H9 (cell line): ENCODE measurements at places on chromosomes 7 and 10.

DNA sequence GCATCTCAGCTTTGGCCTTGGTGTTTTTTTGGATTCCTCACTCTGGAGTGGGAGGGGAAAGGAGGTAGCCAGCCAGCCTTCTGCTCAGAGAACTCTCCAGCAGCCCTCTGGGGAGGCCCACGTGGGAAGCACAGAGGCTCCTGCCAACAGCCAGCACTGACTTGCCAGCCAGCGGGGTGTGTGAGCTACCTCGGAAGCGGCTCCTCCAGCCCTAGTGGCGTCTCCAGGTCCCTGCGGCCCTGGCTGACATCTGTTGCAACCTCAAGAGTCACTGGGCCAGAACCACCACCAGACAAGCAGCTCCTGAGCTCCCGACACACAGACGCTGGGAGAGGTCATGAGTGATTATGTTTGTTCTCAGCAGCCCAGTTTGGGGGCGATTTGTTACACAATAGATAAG, 180.2 kb upstream of the FZD8 start:
- DNase-seq = peak; percentile 84

GRCh38 chr7:35253460-35253709, 515 bp downstream of the TBX20 start:
- peak; percentile 42 for DNase-seq

DNA sequence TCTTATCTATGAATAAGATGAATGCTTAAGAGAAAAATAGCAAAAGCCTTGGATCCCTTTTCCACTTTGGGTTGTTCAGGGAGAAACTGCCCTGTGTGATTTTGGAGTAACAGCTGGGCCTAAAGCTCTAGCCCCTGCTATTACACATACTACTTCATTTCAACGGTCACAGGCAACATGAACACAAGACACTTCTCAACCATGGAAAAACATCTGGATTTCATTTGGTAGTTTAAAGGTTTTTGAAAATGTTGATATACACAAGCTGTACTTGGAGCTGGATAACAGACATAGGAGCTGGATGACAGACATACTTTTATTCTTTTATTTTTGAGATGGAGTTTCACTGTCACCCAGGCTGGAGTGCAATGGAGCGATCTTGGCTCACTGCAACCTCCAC, 2.7 kb upstream of the CHUK start:
- no peak for DNase-seq

GRCh38 chr10:31345886-31346285, 26.9 kb downstream of the ZEB1 start:
- no peak for DNase-seq

DNA sequence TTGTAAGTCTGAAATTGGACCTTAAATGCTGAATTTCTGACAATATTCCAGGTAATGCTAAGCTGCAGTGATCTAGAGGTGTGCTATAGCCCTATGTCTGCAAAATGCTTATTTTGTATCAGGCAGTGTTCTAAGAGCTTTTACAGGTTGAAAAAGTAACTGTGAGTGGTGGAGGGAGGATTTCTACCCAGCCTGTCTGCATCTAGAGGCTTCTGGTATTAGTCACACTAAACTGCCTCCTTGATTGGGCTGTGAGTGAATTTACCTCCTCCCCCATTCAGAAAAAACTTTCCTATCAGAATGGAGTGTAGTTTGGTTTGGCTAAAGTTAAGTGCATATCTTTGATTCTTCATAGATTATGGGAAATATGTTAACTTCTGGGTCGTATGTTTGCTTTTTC, 56.8 kb downstream of the BBS9 start:
- peak; percentile 34 for DNase-seq

DNA sequence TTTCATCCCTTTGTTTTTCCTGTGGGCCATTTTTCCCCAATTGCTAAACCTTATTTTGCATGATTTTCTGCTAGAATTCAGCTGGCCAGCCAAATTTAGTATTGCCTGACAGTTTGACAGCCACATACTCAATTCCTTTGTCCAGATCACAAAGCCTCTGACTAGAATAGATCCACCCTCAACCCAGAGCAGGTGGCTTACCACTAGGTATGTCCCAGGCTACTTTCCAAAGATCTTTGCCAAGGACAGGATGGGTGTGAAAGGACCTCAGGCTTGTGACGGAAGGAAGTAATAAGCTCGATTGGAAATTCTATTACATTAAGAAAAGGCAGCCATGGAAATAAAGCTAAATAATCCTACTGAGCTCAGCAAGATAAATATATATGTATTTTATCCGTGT, 50.6 kb upstream of the AGK start:
- DNase-seq = no peak

DNA sequence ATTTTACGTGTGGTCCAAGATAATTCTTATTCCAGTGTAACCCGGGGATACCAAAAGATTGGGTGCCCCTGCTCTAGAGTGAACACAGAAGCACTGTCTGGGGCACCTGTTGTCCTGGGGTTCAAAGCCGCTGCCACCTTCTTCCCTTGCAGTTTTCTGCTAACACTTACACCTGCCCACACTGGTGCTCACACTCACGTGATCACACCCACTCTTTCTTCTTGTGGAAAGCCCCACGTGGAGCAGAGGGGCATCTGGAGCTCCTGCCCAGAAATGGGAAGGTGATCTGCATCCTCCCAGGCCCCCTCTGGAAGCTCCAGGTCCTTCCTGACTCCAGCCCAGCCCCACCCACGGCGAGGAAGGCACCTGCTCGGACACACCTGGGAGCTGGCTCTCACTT, 42.9 kb downstream of the PTPRN2 start:
- no peak for DNase-seq

- DNase-seq = no peak
Observed at GRCh38 chr10:106078895-106079576, 1085.5 kb downstream of the SORCS1 start.

DNA sequence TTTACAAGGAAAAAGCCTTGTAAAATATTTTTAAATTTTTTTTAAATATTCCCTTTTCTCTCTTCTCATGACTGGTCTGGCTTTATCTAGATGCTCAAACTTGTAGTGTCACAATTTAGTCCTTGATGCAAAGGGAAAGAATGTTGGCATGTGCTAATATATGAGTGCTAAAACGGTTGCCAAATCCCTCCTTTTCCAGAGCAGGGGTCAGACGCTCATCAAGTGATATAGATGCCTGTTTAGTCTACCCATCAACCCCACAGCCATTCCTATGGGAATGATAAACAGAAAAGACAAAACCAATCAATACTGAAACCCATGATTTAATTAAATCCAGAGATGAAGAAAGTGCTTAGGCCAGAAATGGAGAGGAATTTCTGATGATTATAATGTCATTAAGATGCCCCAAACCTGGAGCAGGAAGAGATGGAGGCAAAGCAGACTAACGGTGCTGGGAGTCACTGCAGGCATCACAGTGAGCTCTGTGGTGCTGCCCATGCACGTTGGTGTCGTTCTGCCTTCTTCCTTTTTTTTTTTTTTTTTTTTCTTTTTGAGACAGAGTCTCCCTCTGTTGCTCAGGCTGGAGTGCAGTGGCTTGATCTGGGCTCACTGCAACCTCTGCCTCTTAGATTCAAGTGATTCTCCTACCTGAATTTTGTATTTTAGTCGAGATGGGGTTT, 210.1 kb upstream of the STK17A start:
- DNase-seq = no peak

DNA sequence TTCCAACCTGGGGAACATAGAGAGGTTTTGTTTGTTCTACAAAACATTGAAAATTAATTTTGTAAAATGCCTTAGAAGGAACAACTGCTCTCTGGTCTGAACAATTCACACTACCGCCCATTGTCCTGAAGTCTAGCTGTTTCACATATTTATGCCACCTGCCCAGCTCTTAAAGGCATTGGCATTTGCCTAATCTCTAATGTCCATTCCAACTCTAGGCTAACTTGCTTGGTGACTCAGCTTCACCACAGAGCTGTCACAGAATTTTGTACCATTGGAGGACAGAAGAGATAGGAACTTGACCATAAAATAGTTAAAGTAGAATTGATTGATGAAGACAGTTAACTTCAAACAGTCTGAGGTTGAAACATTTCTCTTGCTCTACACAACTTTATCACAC, 53.5 kb upstream of the PPP1R17 start:
- DNase-seq = no peak

DNA sequence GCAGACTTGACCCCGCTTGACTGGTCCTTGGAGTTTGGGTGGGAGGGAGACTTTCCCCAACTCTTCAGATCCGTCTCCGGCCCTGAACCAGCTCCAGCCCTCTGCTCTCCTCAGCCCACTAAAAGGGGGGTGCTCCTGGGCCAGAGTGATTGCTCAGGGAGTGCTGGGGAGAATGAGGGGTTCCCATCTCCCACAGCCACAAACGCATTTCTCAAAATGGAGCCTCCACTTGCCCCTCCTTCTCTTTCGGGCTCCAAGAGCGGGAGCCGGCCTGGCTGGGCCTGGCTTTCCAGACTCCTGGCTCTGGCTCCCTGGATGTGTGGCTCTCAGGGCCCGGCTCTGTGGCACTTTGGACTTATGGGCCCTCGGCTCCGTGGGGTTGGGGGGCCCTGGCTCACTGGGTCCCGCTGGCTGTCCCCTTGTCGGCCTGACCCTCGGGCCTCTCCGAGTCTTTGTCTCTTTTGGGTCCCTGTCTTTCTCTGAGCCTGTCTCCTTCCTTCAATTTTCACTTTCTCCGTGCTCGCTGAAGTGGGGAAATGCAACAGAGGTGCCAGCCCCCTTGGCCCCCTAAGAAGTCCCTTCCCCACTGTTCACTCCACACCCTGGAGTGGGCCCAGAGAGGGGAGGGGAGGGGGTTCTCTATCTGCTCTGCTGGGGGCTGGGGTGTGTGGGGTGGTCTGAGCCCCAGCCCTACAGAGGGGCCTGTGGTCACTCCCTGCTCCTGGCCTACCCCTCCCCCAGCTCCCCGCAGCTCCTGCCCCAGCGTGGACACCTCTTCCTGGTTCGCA, 713 bp downstream of the LZTS2 start:
- no peak for DNase-seq

DNA sequence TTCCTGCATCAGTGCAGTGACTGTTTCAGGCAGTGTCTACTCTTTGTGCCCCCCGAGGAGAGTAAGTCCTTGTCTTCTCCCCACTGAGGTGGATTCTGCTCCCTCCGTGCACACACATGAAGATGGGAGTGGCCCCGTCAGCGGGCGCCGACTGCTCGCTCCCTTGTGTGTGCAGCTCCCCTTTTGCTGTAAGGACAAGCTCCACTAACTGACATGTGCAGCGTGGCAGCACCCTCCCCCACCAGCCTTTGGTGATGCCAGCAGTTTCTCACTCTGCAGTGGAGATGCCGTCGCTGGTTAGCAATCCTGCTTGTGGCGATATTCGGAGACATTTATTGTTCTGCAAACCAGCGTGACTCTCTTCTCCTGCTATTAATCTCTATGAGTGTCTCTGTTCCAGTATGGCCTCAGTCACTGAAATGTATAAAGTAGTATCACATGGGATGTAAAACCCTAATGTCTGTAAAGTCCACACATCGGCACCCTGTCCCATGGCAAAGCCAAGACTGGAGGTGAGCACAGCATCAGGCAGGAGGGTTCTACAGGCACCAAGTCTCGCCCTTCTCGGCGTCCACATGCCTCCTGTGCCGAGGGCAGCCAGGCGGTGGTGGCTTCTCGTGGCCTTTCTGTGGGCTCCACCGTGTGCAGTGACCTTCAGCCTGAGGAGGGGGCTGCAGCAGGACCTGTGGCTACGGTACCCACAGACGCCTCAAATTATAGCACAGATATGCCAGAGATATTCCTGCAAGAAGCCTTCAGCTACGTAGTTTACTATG, 202.7 kb downstream of the EBF3 start:
- peak; percentile 17 for DNase-seq

- DNase-seq = peak; percentile 84
Observed at GRCh38 chr10:70052462-70053217, at the start of gene MACROH2A2. Gene MACROH2A2, plus strand, starts transcription at chr10:70052846. Its CDS starts 22,813 bp downstream, at chr10:70075659.

GRCh38 chr10:62738916-62739315, 65.6 kb upstream of the ADO start:
- no peak for DNase-seq

DNA sequence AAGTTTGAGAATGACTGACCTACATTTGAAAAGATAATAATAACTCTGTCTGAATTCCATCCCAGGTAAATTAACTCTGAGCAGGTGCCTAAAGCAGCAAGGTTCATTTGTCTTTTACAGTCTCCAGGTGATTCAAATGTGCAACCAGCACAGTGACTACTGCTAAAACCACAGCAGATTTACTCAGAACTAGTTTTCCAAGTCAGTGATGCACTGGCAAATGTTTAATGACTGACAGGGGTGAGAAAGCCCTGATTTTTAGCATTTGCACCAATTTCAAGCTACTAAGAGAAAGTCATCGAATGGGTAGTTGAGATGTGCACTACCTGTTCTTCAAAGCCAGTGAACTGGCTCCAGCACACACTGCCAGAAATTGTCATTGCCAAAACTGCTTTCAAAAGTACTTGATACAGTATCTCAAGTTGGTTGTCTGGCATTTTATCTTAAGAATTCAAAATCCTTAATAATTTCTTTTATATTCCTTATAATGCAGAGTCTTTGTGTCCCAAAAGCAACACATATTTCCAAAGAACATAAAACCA, 60.3 kb downstream of the ATOH7 start:
- no peak for DNase-seq

DNA sequence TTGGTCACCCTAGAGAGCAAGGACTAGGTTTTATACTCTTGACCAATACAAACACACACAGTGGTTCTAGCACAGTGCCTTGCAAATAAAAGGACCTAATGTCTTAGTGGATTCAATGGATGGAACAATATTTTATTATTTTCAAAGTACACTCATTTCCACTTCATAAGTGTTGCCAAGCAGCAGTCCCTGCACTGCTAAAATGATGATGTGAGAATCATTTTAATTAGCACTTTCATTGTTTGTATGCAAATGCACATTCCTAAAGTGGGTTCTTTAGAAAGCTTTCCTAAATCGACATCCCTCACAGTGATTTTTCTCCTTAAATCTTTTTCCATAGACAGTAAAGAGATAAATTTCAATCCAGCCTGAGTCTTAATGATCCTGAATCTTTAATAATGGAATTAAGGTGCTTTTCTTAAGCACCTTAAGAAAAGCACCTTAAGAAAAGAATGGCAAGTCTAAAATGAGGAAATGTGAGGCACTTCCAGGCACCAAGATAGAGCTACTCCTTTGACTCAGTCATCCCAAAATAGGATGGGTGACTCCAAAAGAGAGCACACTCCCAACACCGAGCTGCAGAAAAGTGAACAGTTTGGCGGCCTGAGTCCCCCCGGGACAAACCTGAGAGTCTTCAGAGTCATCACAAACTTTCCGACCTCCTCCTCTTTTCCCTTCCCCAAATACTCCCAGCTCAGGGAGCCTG, 84.5 kb downstream of the SORBS1 start:
- DNase-seq = no peak

DNA sequence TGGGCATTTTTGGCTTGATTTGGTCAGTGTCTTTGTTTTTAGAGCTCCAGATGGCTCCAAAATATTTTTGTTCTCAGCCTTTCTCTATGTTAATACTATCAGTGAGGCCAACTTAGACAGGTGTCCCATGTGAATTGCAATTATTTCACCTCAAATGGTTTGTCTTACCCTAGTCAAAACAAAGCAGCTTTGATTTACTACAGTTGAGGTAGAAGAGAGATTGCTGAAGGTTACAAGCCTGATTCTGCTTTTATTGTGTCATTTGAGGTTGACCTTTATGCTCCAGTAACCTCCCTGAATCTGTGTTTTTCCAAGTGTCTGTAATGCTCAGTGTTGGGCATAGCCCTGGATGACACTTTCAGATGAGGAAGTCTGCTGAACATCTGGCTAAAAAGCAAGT, 882.9 kb downstream of the NRG3 start:
- DNase-seq = no peak

- no peak for DNase-seq
Observed at GRCh38 chr7:37348982-37349381, 99.7 kb downstream of the ELMO1 start.
